Stimulated activated CD8-positive, alpha-beta memory T cell treated with anti-CD3 and anti-CD28 coated beads, Interleukin-2, amount 100 ng/mL, for 48 hours (primary cell): ENCODE measurements at places on chromosomes 1 and 21.
A peak's percentile ranks its signal among the peaks of the same experiment; 100 is the strongest.

DNA sequence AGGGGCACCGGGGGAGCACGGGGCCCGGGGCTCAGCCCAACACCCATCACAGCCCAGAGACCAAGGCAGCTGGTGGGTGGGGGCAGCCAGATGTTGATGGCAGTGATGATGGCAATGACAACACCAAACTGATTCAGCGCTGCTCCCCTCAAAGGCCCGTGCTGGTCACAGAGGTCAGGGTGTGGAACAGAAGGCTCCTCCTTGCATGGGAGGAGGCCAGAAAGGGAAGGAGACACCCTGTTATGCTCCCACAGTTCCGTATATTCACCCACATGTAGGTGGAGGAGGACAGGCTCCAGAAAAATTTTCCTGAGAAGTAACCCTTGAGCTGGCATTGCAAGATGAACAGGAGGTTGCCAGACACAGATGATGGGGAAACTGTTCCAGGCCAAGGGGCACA, 414 bp downstream of the GUCA2B start:
- no peak for DNase-seq

GRCh38 chr1:66207484-66207883, 326.5 kb upstream of the SGIP1 start:
- DNase-seq = no peak

DNA sequence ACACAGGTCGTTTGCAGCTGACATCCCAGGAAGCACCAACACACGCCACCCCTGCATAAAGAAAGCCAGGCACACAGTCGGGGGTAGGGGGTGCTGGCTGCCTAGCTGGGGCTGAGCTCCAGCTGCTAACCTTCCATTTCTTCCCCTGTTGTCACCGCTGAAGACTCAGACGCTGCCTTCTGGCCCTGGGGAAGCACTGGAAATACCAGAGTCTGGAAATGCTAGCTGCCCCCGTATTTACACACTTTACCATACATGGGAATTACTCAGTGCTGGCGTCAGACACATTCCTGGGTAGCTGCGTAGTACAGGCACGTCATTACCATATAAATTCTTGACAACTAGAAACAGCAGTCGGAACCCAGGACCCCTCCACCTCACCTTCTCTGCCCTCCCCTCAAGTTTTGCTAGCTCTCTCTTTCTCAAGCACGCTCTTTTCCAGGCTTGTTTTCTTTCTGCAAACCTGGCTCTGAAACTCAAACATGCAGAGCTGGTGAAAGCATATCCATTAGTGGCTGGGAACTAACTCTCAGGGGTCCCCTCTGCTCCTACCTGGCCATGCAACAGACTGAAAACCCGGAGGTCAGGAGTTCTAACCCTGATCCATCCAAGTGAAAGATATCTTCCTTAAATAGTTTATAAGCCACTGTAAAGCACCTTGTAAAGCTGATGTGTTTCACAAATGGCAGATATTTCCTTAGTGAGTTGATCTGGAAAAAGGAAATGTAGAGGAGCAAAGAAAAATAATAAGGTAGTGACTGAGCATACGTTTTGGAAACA, 3.3 kb downstream of the CSRP1 start:
- no peak for DNase-seq

DNA sequence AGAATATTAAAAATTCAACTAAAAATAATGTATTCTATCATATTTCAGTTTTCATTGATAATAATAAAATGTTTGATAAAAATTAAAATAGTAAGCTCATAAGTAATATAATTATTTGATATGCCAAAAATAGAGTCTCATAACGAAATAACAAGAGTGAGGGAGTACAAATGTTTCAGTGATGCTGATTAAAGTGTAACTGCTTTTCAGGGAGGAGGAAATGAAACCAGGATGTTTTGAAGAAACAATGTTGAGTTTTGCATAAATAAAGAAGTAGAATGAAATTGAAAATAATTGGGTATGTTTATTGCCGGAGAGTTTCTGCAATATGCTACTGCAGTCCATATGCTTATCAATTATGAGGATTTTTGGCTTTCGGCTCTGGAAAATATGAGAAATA, 1159.8 kb upstream of the ADGRL2 start:
- DNase-seq = no peak

GRCh38 chr1:54976747-54977146, 3.7 kb upstream of the TMEM61 start:
- DNase-seq = no peak

- DNase-seq = peak; percentile 44
Measured at GRCh38 chr21:33199516-33200217, 30.1 kb upstream of the IFNAR2 start.

DNA sequence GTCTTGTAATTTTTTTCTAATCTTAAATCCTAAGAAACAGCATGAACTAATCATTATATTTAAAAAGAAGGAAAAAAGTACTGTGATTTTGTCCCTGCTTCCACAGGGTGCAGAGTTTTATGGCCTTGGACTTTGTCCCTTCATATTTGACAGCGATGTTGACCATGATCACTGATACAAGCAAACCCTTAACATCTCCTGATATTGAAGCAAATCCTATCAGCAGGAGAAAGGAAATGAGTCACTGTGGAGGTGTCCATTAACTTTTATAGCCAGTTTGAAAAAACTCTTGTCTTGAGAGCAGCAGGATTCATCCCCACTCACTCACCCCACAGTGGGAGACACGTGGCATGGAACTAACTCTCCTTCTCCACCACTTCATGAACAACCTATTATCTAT, 5.1 kb upstream of the REG4 start:
- DNase-seq = no peak

GRCh38 chr1:22323846-22324504, 127.7 kb upstream of the ZBTB40 start:
- no peak for DNase-seq

DNA sequence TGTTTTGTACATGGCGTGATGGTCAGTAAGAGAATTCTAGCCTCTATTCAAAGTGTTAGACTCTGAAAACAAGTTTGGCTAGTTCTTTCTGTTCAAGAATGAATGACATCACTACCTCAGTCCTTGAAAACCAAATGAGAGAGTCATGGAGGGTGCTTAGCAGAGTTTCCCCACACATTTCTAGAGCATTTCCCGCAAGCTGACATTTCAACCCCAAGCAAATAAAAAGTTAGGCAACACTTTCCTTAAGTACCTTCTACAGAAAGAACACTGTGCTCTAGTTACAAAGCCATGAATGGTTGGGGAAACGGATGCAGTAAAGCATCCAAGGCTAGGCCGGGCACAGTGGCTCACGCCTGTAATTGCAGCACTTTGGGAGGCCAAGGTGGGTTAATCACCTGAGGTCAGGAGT, 47.9 kb upstream of the SLC44A3 start:
- no peak for DNase-seq

GRCh38 chr1:29124366-29125236, 898 bp upstream of the TMEM200B start:
- DNase-seq = peak; percentile 57

- DNase-seq = no peak
Measured at GRCh38 chr1:113881661-113882060, 5.7 kb downstream of the BCL2L15 start.

DNA sequence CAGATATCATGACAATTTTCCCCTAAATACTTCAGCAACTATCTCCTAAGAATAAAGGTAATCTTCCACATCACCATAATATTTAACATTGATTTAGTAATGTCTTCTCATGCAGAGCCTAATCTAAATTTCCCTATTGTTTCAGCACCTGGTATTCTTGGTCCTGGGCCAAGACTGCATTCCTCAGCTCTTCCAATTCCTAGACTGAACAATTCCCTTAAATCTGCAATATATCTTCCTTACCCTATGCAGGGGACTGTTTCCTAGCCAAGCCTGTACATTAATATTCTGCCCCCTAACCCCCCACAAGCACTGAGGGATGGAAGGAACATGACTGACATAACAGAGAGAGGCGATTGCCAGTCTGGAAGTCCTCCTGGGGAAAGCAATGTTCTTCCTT, 28.7 kb upstream of the DISP1 start:
- DNase-seq = no peak

DNA sequence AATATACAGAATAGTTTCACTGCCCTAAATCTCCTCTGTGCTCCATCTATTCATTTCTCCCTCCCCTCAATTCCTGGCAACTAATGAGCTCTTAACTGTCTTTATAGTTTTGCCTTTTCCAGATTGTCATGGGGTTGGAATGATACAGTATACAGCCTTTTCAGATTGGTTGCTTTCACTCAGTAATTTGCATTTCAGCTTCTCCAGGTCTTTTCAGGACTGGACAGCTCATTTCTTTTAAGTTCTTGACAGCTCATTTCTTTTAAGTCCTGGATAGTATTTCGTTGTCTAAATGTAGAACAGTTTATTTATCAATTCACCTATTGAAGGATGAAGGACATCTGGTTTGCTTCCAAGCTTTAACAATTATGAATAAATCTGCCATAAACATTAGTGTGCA, 22.6 kb downstream of the KRTAP21-3 start:
- DNase-seq = no peak

- no peak for DNase-seq
Measured at GRCh38 chr1:107479865-107480350, 339.1 kb downstream of the NTNG1 start.

DNA sequence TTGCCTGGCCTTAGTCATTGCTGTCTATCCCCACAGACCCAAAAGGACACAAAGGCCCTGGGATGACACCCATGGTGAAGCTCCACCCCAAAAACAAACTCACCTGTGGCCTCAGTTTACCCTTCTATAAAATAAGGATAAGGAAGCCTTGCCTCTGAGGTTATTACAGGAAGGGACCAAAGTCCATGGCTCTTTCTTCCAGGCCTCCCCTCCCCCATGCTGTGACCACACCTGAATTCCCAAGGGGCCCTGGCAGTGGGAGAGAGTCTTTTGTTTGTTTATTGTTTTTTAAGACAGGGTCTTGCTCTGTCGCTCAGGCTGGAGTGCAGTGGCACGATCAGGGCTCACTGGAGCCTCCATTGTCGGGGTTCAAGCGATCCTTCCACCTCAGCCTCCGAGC, 10.5 kb upstream of the TNFRSF25 start:
- no peak for DNase-seq

GRCh38 chr1:59879996-59880505, 46.5 kb downstream of the CYP2J2 start:
- no peak for DNase-seq

DNA sequence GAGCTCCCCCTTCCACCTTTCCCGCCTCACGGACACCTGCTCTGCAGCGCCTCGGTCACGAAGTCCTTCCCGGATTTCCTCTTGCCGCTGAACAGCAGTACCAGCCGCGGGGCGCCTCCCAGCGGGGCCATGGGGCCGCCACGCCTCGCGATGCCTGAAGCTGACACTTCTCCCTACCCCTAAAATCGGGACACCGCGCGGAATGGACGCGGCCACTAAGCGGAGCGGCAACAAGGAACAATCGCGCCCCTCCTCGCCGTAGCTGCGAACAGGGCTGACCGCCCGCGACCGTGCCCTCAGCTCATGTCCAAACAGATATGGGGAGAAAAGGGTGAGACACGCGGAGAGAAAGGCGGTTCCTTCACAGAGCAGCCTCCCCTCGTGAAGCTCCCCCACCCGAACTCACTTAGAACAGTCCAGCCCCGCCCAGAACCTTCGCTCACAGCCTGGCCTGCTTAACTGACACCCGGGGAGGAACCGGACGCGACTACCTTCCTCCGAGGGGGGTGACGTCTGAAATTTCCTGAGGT, at the start of gene PMVK:
Gene PMVK, minus strand, starts transcription at position 165 of the 530 bp plus-strand sequence. Its CDS starts 34 bp downstream, at position 131.
- DNase-seq = peak; percentile 87

GRCh38 chr1:216049741-216050430, 373.4 kb downstream of the USH2A start:
- no peak for DNase-seq

- no peak for DNase-seq
Measured at GRCh38 chr1:153631047-153632022, 2.5 kb upstream of the CHTOP start.

DNA sequence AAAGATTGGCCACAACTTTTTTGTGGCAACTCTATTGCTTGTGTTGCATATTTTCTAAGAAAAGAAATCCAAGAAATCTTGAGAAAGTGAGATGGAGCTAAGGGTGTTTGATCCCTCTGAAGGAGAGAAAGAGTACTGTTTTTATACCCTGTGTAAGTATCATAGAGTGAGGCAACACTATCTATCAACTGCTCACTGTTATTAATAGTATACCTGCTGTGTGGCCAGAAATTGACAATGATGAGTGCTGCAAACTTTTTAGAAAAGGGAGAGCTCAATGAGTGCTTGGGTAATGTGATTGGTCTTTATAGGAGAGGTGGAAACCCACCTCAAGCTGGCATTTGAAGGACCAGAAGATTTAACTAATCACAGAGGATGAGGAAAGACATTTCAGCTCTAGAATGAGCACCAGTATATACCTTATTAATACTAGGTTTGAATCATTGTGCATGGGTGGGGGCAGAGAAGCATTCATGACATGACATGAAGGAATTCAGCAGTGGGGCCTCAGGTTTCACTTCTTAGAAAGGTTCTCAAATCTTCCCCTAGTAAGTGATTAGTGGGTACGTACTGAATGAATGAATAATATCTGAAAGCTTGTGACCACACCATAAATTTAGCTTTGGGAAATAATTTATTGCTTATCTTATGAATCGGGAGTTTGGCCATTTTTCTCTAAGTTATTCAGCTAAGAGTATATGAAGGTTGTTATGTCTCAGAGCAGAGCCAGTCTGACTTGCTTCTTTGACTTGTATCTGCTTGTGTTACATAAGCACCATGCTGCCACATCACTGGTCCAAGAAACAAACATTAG, 169.2 kb upstream of the SGIP1 start:
- no peak for DNase-seq

DNA sequence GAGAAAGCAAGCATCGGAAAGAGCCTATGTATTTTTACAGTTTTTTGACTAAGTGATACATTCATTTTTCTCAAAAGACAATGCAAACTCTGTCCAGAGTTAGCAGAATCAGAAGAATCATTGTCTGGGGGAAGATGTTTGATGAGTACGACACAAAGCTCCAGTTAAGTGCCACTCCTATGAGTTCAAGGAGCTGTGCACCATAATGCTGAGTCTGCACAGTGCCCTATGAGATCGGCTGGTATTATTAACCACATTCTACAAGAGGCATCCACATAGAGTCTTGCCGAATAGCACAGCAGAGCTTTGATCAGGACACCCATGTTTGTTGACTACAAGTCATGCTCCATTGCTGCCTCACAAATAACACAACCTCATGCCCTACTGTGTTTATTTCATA, 54.9 kb upstream of the RAP1GAP start:
- DNase-seq = no peak

- DNase-seq = no peak
Measured at GRCh38 chr1:59761443-59761842, 53.3 kb upstream of the HOOK1 start.
